Caco-2 (cell line): ENCODE measurements at places on chromosomes 6 and 20.

- DNase-seq: no peak
Measured at GRCh38 chr6:14946753-14947152, 299.1 kb upstream of the JARID2 start.

- DNase-seq: no peak
Measured at GRCh38 chr20:38581013-38581412, at the start of gene ADIG. Gene ADIG, plus strand, starts transcription at chr20:38581197. Its CDS starts 54 bp downstream, at chr20:38581251.

DNA sequence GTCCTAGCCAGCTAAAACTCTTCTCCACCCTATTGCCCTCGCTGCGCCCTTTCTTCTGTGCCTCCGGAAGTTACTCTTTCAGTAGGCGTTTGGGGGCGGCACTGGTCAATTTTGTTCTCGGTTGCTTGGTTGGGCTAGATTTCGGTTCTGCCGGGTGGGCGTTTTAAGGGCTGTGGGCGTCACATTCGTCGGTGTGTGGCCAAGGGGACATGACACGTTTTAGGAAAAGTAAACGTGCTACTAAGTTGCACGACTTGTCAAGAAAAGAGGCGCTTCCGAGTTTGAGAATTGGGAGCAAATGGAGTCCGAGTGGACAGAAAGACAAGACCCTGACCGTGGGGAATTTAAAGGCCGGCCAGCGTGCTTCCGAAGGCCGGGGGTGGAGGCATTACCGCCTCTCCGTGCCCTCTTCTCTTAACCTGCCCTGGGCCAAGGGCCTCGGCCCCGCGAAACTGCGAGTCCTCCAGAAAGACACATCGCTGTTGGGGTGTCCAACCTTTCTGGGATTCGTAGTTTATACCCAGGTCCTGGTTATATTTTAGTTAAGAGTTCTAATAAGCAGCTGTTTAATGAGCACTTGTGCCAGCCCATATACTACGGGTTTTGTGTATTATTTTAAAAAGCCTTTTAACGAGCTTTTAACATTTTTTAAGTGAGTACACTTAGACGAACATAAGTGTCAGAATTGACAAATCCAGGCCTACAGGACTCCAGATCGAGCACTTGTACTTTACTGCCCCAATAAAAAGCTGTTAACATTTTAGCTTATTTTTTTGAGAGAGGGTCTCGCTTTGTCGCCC, 664 bp upstream of the BAG6 start:
- peak; percentile 90 for DNase-seq

DNA sequence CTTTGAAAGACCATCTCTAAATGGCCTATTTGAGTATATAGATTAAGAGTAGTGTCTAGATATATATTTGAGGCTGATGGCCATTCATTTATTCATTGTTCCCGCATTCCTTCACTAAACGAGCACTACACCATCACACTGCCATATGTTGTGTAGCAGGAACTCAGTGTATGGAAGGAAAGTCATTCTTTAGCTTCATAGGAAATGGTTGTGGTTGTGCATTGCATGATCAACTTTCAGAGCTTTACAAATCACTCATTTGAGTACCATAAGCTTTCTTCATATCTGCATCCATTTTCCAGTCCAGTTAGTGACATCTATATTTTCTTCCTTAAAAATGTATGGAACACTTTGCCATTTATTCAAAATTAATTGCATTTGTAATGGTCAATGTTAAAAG, 97.9 kb downstream of the ARID1B start:
- no peak for DNase-seq

DNA sequence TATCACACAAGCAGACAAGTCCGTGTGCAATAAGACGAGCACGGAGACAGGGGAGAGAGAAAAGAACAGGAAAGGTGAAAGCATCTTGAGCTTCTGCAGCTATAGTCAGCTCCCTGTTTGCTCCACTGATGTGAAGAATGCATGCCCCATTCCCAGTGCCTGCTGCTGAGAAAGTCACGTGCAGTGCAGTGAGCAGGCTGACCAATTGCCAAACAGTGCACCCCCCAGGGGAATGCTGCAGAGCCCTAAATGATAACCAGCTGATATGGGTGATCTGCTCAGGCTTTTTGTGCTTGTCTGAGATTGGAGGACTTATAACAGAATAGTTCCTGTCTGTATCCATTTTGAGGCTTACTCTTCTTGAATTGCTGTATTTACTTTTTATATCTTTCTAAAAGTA, 121.5 kb downstream of the PACRG start:
- no peak for DNase-seq

GRCh38 chr6:16876201-16876600, 114.9 kb upstream of the ATXN1 start:
- no peak for DNase-seq

DNA sequence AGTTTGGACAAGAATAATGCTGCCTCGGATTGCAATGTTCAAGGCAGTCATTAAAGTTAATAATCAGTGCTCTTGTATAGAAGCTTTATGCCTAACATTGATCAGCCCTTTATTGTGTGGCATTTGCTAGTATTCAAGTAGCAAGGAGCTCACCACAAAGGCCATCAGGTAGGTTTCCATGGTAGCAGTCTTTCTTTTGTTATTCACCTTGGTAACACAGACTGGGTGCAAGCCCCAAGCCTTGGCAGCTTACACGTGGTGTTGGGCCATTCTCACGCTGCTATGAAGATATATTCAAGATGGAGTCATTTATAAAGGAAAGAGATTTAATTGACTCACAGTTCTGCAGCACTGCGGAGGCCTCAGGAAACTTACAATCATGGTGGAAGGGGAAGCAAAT, 149.3 kb downstream of the ADAT2 start:
- DNase-seq: no peak

GRCh38 chr20:62732842-62733525, 24.3 kb downstream of the NTSR1 start:
- DNase-seq: no peak

GRCh38 chr6:26243752-26244151, 121.2 kb upstream of the BTN3A2 start:
- peak; percentile 42 for DNase-seq

DNA sequence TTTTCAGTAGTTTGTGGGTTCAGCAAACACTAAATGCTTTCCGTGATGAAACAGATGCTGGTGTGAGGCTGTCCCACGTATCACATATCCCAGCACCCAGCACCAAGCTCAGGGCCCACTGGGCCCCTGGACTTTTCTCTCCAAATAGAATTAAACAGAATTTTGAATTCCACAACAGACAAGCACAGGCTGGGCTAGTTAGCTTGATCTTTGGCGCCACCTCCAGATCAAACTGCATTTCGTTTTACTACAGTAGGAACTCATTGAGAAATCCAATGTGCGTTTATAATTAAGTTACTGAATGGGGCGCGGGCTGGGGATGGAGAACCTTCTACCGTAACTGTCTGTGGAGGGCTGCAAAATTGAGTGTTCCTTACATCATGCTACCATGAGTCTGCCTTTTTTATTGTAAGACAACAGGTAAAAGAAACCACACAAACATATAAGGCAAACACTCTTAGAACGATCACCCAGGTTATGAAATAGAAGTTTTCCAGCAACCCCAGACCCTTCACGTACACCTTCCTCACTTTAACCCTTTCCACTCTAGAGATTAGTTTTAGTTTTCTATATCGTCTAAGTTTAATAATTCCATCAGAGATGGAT, 107.8 kb downstream of the ZFP64 start:
- DNase-seq: peak; percentile 87

DNA sequence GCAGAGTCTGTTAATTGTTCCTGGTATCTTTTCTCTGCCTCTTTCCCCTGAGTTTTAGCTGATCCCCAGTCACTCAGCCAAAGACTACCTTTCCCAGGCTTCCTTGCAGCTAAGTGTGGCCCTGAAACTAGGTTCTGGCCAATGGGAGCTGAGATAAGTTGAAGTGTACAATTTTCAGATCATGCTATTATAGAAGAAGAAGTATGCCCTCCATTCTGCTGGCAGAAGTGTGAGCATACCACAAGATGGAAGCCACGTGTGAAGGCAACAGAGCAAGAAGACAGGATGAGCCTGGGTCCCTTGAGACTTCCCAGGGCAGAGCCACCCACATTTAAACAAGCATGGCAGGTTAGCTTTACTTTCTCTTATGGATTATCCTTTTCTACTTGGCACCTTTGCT, 273.2 kb downstream of the HIVEP2 start:
- no peak for DNase-seq

- peak; percentile 44 for DNase-seq
Measured at GRCh38 chr6:110039981-110040383, 61.9 kb downstream of the GPR6 start.

DNA sequence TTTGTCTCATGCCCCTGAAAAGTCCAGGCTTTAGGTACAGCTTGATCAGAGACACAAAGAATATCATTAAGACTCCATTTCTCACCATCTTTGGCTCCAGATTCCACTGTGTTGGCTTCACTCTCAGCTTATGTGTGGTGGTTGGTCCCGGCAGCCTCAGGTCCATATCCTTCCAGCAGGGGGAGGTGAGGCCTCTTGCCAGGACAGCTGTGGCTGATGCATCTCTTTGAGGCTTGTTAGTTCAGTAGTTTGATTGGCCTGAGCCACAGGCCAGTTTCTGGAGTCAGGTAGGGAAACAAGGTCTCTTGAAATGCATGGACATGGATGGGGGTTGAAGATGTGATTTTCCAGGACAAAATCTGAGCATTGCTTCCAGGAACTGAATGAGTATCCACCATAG, 62.4 kb downstream of the JAG1 start:
- peak; percentile 64 for DNase-seq

GRCh38 chr6:148523551-148523950, 180.9 kb downstream of the SASH1 start:
- no peak for DNase-seq

DNA sequence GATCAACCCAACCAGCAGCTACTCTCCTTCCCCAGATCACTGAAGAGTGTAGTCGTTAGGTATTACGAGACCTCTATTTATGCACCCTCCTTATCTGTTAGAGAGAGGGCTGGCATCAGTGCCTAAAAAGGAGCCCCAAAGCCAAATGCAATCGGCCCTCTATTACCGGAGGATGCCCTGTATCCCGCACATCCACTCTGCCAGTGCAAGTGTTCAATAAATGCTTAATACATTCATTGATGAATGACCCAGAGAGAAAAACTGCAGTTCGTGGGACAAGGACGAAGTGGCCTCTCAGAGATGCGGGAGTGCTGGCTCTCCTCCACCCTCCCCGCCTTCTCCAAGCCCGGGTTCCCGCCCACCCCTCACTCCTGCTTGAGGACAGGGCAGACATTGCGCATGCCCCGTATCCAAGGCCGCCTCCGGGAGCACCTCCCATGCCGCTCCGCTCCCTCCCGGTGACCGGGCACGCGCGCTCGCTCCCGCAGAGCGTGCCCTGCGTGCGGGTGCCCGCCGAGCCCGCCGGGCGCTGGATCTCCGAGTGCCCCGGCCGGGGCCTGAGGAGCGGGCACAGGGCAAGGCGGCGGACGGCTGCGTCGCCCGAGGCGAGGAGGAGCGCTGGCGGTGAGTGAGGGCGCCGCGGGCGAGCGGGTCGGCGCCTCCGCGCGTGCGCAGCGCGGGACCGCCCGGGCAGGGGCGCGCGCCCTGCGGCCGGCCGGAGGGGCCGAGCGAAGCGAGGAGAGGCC, 27.2 kb upstream of the BTBD3 start:
- DNase-seq: peak; percentile 96

- peak; percentile 82 for DNase-seq
Measured at GRCh38 chr20:37202267-37202943, 23.1 kb upstream of the MROH8 start.

DNA sequence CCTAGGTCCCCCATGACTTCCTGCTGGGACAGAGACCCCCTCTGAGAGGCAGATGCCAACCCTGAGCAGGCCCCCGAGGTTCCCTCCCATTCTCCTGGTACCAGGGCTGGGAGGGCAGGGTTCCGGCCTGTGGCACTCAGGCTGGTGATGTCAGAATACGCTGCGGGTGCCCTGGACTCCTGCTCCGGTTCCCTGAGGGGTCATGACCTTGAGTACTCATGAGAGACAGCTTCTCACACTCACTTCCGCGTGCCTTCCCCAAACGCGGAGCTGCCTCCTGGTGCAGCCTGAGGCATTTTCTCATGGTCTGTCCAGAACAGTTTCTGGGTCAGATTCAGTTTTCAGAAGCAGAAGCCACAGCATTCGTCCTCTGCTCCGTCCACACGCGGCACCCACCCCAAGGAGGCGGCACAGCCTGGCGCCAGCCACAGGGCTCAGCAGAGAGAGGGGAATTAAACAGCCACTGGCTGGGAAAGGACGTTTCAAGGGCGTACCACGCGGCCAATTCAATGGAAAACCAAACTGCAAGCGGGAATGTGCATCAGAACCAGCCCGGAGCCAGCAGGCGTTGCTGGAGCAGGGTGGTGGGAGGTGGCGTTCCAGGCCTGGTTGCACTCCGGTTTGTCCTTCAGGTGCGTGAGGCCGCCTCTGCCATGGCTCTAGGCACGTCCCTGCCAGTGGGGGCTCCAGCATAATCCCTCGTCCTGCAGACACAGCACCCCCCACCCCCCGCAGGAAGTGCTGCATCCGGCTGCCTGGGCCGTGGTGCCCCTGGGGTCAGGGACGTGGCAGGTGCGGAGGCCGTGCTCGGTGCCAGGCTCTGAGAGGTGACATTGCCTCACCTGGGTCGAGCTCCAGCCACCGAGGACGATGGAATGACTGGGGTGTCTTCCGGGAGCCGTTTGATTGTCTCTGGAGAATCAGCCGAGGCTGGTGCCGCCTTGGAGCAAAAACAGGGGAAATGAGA, 58.3 kb upstream of the BHLHE23 start:
- no peak for DNase-seq

- DNase-seq: no peak
Measured at GRCh38 chr20:49747707-49748524, 34.2 kb upstream of the B4GALT5 start.

DNA sequence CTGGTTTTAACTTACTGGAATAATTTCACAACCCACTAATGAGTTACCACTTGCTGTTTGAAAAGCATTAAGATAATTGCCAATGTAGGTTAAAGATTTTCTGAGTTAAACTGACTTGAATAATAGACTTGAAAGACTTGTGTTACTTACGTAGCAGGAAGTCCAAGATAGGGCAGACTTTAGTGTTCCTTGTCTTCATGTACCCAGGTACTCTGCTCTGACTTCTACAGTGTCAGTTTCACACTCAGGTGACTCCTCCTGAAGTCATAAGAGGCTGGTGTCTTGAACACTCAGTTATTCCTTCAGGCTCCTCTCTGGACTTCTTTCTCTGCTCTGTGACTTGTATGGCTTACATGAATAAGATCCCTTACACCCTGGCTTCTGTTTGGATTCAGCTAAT, 76.3 kb upstream of the SGK1 start:
- DNase-seq: no peak

DNA sequence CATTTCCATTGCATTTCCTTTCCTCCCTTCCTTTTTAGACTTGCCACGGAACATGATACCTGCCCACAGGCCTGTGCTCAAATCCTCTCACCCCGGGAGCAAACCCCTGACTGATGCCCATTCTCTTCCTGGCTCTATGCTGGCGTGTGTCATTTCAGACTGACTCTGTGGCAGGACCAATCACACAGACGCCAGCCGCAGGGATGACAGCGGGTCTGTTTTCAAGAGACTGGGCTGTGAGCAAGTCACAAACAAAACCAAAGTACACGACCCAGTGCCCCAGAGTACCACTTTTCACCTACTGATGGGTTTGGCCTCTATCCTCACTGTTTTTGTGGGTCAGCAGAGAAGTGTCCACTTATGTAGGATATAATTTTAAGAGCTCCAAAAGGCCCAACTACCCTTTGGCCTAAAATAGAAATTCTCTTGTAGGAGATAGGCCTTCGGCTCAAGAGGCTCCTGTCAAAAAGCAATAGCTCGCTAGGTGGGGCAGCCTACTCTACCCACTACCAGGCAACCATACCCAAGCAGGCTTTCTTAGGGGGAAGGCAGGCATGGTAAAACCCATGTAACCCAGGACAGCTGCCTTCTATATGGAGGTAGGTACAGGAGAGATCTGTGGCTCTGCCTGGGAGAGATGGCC, 215.7 kb downstream of the CDC5L start:
- no peak for DNase-seq

- peak; percentile 27 for DNase-seq
Measured at GRCh38 chr6:4727671-4728435, 48.4 kb upstream of the CDYL start.

- DNase-seq: peak; percentile 37
Measured at GRCh38 chr20:33647603-33648395, 14.3 kb upstream of the C20orf144 start.
